EL (cell line): ENCODE measurements at places on chromosomes 2 and 18.

DNA sequence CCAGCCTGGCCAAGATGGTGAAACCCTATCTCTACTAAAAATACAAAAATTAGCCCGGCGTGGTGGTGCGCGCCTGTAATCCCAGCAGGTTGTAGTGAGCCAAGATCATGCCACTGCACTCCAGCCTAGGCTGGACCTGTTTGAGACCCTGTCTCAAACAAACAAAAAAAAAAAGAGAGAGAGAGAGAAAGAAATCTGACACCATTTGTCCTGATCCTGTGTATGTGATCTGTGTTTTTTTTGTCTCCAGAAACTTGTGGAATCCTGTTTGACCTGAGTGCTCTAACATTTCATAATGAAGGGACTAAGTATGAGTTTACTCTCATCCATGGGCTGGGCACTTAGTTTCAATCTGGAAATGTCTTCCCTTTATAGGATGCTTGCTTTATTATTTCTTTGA is 6.4 kb upstream of the ITPRIPL1 start:
- DNase-seq = no peak

DNA sequence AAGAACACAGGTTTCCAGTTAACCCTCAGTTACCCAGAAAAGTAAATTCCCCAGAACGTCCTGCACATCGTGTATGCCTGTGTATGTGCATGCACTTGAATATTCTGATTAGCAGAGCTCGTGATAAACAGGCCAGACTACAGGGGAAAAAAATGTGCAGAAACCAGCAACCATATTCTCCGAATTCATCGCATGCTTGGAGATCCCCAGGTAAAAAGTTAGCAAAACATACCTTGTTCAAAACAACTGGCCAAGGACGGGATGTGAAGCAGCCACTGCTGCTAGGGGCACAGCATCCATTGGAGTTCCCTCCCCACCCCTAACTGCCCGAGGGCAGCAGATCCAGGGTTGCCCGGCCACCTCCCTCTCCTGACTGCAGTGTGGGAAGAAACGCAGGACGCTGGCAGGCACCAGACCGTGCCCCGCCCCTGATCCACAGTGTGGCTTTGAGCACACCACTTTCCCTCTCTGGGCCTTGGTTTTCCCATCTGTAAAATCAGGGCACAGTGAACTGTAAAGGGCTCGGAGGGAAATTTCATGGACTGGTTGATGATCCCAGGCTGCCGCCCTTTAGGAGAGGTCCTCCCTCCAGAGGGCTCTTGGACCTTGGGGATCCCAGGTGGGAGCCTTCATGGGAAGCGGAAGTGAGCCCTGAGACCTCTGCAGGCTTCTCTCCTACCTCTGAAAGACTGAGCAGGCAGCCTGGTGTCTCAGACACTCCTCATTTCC is 11.9 kb upstream of the ARID5A start:
- DNase-seq = no peak

DNA sequence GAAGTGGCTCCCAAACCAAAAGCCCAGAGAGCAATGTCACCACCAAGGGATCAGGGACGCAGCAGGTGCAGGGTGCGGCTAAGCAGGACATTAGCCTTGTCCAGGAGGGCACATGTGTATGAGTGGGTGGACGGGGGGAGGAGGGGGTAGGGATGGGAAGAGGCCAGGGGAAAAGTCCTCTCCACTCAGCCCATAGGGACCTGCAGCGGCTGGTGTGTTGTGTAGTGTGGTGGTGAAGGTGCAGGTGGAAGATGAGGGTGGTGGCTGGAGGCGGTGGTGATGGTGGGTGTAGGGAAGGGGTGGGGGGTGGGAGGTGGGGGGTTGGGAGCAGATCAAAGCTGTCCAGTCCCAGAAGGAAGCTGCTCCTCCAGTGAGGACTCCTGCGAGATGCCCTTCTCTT is 3.7 kb downstream of the C2orf81 start:
- DNase-seq = no peak

- no peak for DNase-seq
Measured at GRCh38 chr2:13504808-13505207, 788.1 kb downstream of the TRIB2 start.

DNA sequence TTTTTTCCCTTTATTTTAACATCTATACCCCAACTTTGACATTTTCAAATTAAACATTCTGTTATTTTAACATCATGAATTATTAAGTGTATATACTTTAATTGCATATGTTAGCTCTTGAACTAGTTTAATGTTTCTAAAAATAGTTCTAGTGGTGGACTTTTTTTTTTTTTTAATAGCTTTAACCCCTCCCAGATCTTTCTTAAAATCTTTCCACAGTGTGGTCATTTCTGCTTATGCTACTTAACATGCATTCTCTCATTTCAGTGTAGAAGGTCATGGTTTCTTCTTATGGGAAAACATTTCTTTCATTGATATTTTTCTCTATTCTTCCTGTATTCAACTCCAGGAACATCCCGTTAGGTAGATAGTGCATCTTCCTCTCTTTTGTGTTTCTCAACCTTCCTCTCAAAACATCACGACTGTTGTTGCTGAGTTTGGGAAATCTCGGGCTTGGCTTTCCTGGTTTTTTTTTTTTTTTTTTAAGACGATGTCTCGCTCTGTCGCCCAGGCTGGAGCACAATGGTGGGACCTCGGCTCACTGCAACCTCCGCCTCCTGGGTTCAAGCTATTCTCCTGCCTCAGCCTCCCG is 849 bp upstream of the TMEM18 start:
- no peak for DNase-seq

- DNase-seq = peak; percentile 99
Measured at GRCh38 chr2:75605770-75606529, 40.6 kb upstream of the MRPL19 start.

DNA sequence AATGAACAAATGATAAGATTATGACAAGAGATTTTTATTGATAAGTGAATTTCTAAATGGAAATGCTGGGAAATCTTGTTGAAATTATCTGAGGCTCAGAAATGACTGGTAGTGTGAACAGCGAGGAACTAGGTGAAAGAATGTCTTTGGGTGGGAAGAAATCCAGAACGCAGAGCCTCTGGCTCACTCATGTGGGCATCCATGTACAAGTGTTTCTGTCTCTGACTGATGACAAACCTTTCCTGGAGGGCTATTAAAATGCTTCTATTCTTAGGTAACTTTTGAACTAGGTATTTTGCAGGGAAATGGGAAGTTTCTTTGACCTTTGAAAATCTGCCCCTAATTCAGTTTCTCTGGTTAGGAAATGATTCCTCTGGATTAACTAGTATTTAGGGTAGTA is 598.6 kb downstream of the SLC4A3 start:
- peak; percentile 29 for DNase-seq

- DNase-seq = peak; percentile 83
Measured at GRCh38 chr2:70357684-70358071, 55.8 kb upstream of the FAM136A start.

GRCh38 chr2:99027856-99028255 is 91.8 kb upstream of the CRACDL start:
- DNase-seq = no peak

DNA sequence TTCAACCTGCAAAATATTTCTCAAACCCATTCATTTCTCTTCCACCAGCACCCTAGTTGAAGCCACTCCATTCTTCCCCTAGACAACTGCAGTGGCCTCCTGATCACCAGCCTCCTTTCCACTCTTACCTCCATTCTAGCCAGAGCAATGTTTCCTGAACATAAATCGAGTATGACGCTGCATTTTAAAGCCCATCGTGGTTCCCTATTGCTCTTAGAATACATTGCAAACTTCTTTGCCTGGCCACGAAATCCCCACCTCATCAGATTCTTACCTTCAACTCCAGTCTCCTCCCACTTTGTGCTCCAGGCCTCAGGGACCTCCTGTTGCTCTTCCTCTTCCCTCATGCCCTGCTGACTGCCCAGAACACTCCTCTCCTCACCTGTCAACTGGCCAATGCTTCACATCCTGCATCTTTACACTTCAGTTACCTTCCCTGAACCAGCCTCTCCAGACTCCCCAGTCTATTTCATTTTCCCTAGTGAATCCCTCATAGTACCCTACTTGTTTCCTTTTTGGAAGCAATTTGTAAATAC is 176.5 kb upstream of the CTAGE1 start:
- no peak for DNase-seq
